KBM-7 (cell line): ENCODE measurements at places on chromosomes 11 and 22.

DNA sequence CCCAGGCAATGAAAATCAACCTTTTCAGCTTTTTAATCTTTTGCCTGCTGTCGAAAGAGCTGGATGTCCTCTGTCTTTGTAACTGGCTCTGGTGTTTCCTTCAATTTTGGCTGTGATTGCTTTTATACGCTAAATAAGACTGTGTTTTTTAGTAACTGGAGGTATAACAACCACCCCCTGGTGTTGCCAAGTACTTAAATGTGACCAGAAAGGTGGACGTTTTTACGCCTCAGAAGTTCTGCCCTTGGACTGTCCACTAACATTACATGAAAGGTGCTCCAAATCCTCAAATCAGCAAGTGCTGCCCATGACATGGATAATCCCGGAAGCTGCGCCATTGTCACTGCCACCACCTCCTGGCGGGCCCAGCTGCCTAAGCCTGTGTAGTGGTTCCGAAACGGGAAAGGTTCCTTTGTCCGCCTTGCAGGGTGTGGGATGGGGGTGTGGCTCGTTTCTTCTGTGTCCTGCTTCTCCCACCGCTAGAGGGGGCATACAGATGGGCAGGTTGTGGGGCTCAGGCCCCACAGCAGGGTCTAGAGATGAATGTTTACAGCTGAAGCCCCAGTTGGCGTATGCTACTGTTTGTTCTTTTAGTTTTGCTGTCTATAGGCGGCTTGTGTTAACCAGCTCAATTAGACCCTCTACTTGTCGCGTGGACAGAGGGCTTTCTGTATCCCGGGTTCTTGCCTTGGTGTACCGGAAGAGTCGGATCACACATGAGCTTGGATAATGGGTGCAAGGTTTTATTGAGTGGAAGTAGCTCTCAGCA lies 82.2 kb upstream of the SEPTIN5 start:
- DNase-seq = peak; percentile 67

DNA sequence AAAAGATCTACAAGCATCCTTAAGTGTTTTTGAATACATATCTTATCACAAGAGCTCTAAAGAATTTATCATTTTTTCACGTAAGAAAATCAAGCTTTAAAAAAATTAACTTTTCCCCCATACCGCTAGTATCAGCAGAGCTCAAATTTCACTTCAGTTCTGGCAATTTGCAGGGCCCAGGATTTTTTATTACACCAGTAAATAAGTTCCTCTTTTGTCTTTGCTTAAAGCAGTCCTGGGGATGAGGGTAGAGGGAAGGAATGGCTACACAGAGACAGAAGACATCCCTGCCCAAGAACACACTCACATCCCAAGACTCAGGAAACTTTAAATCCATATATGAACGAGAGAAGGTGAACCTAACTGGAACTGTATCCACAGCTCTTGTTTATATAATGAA lies 22.6 kb upstream of the SORL1 start:
- DNase-seq = peak; percentile 64

DNA sequence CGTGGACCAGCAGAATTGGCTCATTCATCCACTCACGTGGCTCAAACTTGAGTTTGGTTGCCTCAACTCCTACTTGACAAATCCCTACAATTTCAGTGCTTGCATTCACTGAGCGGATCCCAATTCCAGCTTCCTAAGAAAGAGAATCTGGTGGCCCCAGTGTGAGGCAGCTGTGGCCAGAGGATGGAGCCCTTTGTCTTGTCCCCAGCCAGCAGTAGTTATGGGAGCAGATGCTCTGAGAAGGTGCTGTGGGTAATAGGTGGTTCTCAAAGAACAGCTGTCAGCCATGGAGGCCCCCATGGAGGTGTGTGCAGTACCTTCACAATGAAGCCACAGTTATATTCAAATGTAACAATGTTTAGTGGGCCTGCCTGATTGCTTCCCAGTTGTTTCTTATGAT lies 39.3 kb downstream of the KREMEN1 start:
- DNase-seq = no peak

DNA sequence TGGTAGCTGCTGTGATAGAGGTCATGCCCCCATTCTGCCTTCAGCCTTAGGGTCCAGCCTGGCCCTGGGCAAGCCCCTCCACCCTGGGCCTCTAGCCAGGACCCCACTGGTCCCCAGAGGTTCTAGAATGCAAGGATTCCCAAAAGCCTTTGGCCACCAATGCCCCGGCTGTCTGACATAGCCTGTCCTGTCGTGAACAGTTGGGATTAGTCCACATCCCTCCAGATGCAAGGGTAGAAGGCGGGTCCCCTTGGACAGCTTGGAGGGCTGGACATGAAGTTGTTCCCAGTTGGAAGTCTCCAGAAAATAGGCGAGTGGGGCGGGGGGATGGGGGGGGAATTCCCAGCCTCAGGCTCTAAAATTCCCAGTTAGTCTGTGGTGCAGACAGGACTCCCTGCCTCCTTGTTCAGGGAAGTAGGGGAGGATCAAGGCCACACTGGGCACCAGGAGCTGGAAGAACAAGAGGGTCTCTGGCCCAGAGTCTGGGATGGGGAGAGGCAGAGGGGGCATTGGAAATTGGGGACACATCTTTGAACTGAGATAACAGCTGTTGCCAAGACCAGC lies 5.2 kb upstream of the ADORA2A start:
- DNase-seq = no peak

GRCh38 chr11:1293619-1294015 lies 15.8 kb downstream of the TOLLIP start:
- DNase-seq = peak; percentile 15

GRCh38 chr11:35723913-35724312 lies 61.3 kb downstream of the TRIM44 start:
- no peak for DNase-seq

- no peak for DNase-seq
Observed at GRCh38 chr11:121132211-121132976, 31.4 kb downstream of the TECTA start.

- DNase-seq = no peak
Observed at GRCh38 chr22:44888491-44889254, 121.1 kb downstream of the PHF21B start.

GRCh38 chr11:70365544-70365927 lies 32.8 kb upstream of the CTTN start:
- DNase-seq = no peak

DNA sequence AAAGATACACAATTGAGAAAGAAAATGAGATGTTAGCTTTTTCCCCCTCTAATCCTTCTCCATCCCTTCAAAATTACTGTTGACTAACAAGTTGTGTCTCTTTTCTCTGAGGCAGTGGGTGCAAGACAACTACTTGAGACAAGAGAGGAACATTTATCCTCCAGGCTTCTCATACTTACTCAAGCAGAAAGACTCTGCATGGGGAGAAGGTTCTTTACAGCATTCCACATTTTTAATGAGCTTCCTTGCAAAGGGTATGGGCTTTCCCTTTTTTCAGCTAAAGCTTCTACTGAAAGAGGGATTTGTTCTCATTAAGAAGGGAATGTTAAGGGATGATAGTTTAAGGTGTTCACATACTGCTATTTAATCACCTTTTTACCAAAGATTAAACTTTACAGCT lies 47.8 kb downstream of the PAX6 start:
- DNase-seq = no peak

DNA sequence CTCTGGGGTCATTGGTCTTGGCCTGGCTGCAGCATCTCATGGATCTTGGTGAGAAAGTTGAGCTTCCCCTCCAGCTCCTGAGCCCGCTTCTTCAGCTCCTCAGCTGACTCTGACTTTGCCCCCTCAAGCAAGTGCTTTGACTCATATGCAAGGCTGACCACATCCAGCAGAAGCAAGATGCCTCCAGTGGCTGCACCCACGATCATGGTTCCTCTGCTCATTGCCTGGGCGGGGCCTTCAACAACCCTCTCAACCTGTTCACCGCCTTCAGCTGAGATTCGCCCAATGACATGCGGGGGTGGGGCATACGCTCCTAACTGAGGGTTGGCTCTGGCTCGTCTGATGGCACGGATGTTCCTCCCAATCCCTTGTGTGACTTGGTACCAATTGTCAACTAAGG lies 11.9 kb downstream of the APOL2 start:
- no peak for DNase-seq

DNA sequence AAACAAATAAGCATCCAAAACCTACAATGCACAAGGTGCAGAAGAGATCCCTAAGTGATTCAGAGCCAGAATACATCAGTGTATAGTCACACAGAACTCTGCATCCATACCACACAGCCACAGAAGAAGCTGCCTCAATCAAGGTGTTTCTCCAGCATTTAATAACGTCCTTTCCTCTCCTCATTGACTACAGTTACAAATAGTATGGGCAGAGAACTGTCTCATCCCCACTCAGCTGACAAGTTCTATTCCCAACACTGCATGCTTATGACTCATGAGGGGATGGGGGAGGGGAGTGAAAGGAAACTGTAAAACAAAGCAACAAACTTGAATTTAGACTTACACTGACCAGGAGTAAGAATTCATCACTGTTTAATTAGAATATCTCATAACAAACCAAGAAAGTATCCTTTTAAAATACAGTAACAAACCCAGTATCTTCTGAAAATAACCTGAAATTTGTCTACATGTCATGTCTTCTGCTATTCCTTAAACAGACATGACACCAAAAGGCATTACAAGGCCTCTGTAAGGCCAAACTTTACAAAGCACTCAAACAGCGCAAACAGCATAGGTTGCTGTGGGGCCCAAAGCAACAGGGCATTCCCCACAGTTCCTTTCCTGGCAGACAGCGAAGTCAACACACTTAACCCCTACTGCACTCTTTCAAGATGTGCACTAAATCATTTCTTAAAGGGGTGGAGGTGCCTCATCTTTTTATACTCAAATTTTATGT lies 29.3 kb downstream of the CELF1 start:
- peak; percentile 54 for DNase-seq

DNA sequence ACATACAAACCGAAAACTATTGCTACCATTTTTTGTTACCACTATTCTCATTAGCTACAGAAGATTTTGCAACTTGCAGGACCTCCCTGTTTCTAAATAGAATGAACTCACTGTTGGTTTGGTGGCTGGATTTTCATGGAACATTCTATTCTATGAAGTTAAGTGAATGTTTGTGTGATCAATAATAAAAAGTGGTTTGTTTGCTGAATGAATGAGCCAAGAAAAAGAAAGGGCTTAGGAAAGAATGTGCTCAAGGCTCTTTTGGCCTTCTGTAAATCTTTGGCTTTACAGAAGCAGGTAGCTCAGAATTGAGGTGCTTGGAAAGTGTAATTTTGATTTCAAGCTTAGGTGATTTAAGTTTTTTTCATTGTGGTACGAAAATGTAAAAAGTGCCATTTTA lies 5.9 kb upstream of the SCGB1D2 start:
- no peak for DNase-seq

DNA sequence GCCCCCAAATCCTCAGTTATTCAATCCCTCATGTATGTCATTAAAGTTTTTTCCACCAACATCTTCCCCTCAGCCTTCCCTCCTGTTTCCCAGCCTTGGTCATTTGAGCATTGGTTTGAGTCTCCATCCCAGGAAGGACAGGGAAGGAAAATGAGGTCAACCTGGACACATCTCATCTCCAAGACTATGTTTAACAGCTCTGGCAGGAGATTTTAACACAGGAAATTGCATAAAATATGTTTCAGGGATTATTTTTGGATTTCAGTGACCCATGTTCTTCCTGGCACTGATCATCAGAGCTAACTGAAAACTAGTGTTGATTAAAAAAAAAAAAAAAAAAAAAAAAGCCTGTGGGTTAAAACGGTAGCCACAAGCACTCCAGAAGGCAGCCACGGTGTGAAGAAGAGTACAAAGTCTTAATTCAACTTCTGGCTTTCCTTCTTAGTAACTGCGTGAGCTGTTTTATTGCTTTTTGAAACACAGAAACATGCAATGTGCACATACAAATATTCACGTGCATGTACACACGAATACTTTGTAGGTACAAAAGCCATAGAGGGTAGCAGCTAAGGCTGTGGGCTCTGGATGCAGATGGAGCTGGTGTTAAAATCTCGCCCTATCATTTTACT lies 164.4 kb upstream of the DDI1 start:
- no peak for DNase-seq

GRCh38 chr11:22521226-22521625 lies 104.4 kb downstream of the FANCF start:
- DNase-seq = no peak

DNA sequence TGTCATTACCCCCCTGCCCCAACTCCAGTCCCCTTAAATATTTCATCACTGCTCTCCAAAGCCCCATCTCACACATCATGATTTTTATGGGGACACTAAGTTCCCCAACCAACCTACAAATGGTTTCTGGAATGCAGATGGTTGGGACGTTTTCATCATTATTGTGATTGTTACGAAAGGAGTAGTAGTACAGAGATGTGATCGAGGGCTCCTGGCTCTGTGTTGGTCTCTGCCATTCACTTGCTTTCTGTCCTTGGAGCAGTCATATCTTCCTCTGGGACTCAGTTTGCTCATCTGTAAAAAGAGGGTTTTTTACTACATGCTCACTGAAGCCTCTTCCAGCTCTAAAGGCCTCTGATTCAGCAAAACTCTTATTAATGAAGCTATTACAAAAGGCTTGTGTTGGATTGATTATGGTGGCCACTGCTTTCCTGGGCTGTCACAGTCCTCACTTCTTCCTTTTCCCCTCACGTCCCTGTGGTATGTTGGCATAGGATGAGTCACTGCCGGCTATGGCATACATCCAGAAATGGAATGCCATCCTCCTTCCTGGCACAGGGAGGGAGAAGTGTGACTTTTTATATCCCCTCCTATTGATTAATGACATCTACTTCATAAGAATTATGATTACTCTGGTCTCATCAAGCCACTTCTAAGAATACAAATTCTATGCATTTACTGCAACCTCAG lies 593.7 kb downstream of the METTL15 start:
- no peak for DNase-seq

GRCh38 chr11:58654908-58655296 lies 32.4 kb downstream of the CNTF start:
- no peak for DNase-seq

- DNase-seq = no peak
Observed at GRCh38 chr11:61635787-61636186, 44.4 kb upstream of the DAGLA start.

DNA sequence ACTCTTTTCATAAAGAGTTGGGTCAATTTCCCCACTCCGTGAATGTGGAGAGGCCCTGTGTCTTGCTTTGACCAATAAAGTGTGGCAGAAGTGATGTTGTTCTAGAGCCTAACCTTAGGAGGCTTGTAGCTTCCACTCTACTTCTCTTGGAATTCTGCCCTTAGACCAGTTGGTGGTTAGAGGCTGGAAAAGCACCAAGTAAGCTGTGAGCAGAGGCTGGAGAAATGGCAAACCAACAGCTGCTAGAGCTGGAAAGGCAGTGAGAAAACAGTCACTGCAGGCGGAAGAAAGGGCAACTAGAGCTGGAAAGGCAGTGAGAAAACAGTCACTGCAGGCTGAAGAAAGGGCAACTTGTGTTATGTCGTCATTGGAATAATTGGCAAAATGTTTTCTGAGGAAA lies 29.8 kb upstream of the MSANTD2 start:
- no peak for DNase-seq
